T-cell (primary cell): ENCODE measurements at places on chromosomes 1 and 21.
A peak's percentile ranks its signal among the peaks of the same experiment; 100 is the strongest.

DNA sequence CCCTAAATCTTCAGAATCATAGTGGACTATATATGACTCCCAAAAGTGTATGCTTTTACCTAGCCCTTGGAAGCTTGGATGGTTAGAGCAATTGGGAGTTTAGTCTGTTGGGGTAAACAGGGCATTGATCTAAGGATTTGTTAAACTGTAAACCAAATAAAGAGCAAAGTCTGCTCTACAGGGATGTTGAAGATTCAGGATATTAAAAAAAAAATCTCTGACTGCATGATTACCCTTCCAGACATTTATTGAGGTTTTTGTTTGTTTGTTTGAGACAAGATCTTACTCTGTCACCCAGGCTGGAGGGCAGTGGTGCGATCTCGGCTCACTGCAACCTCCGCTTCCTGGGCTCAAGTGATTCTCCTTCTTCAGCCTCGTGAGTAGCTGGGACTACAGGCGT, 31.6 kb downstream of the PBX1 start:
- no peak for DNase-seq
- H3K27me3 ChIP-seq, result no peaks in the 10 kb centered on the region
- H3K4me3 ChIP-seq, result no peak overlapping the region
- H3K36me3 ChIP-seq, result no peaks in the 10 kb centered on the region

GRCh38 chr1:169427081-169427641, at the start of gene CCDC181:
Gene CCDC181, minus strand, starts transcription at chr1:169427474. Its CDS starts 2,547 bp downstream, at chr1:169424927.
- H3K4me1 ChIP-seq, result peaks cover 6% of the 10 kb centered on the region
- H3K36me3 ChIP-seq, result no peaks in the 10 kb centered on the region
- no peak within 1 kb of the TSS for H3K27ac ChIP-seq

DNA sequence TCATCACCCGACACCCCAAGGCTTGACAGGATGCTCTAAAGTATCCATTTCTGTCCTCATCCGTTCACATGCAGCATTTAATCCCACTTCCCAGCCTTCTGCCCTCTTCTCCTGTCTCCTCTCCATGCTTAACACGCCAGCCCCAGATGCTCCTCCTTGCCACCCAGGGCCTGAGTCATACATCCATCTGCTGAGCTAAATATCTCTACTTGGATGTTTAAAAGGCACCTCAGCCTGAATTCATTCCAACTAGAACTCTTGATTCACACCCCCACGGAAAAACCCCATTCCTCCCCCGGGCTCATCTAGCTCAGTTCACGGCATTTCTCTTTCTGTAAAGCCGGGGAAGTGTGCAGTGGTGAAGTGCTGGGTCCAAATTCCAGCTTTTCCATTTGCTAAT, 27.7 kb downstream of the TEX35 start:
- H3K4me1 ChIP-seq, result peaks cover 19% of the 10 kb centered on the region
- no peak overlapping the region for H3K4me3 ChIP-seq
- no peak overlapping the region for H3K27ac ChIP-seq
- no peak for DNase-seq
- no peaks in the 10 kb centered on the region for H3K36me3 ChIP-seq

DNA sequence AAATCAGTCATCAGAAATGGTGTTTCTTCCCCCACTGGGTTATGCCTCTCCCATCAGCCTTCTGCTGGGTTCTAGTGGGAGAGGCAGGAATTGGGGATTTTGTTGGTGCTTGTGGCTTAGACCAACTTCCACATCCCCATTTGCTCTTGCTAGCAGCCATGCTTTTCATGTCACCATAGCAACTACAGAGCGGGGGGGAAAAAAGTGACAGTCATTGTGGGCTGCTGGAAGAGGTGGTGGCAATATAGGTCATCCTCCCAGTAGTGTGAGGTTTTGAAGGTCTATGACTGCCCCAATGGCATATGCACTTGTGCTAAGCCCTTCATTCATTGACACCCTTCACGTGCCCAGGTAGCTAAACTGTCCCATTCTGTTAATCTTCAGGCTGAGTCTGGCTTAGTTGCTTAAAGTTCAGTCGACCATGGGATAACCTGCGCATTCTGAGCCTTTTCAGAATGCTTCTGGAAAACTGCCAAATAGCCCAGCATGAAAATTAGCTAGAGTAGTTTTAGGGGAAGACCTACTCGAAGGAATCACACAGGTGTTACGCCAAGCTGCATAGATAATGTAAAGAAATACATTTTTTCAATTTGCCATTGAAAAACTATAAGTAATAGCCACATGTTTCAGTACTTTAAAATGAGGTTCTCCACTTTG, 53.7 kb upstream of the ZNF326 start:
- no peak overlapping the region for H3K4me3 ChIP-seq
- H3K27ac ChIP-seq, result no peak overlapping the region
- H3K36me3 ChIP-seq, result peaks cover 4% of the 10 kb centered on the region
- no peak for DNase-seq
- no peaks in the 10 kb centered on the region for H3K27me3 ChIP-seq

GRCh38 chr1:25863486-25864262, 4.4 kb upstream of the AUNIP start:
- no peak overlapping the region for H3K27ac ChIP-seq
- H3K4me1 ChIP-seq, result peaks cover 20% of the 10 kb centered on the region
- H3K36me3 ChIP-seq, result no peaks in the 10 kb centered on the region
- no peaks in the 10 kb centered on the region for H3K27me3 ChIP-seq

DNA sequence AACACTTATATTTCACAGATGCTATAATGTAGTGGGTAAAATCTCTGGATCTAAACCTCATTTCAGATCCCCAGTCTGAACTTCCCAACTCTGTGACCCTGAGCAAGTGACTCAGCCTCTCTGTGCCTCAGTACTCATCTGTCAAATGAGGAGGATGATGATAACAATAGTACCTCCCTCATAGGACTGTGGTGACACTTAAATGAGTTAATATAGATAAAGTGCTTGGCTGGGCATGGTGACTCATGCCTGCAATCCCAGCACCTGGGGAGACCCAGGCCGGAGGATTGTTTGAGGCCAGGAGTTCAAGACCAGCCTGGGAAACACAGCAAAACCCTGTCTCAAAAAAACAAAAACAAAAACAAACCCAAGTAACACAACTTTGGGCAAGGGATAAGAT, 4.7 kb upstream of the ECE1 start:
- peak overlapping the region; percentile 76 for H3K4me3 ChIP-seq
- peak overlapping the region; percentile 100 for H3K27ac ChIP-seq
- no peaks in the 10 kb centered on the region for H3K27me3 ChIP-seq
- H3K36me3 ChIP-seq, result peaks cover 4% of the 10 kb centered on the region
- DNase-seq, result no peak

GRCh38 chr1:10622910-10623685, 148.3 kb downstream of the PEX14 start:
- no peaks in the 10 kb centered on the region for H3K27me3 ChIP-seq
- no peaks in the 10 kb centered on the region for H3K4me1 ChIP-seq
- no peak overlapping the region for H3K4me3 ChIP-seq
- H3K36me3 ChIP-seq, result peaks cover 18% of the 10 kb centered on the region
- no peak for DNase-seq
- no peak overlapping the region for H3K27ac ChIP-seq

DNA sequence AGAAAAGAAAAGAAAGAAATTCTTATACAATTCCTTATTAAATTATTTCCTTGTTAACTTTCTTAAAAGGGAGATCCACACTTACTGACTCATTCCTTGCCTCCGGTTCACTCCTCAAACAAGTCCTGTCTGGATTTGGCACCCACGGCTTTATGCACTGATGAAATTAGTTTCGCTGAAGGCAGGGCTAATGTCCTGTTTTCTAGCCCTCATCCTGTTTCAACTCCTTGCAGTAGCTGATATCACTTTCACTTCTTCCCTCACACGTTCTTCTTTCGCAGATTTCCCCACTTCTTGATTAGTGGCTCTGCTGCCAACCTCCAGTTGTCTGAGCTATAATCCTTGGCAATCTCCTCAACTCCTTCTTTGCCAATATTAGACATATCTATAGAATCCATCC, 215.2 kb downstream of the URB2 start:
- peaks cover 4% of the 10 kb centered on the region for H3K27me3 ChIP-seq
- no peak overlapping the region for H3K27ac ChIP-seq
- no peak for DNase-seq

DNA sequence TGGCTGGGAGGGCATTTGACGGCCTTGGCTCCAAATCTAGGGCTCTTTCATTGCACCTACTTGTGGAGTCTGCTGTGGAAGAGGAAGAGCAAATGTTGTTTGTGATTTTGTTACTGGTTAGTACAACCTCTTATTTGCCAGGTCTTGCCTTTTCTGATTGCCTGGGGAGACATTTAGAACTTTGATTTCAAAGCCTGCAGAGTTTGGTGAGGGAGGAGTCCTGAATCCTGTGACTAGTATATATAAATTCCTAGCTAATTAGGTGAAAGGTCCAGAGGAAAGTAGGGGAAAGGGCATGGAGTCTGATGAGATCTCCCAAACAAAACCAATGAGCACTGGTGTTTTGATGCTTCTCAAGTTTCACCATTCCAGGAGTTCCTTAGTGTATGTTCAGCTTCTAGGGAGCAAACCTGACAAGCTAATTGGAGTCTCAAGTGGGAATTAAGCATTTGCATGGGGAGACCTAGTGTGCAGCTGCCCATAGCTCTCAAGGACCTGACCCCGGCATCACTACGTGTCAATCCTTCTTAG, 5.1 kb upstream of the HMGCS2 start:
- DNase-seq, result no peak
- no peaks in the 10 kb centered on the region for H3K4me1 ChIP-seq
- peaks cover 8% of the 10 kb centered on the region for H3K27me3 ChIP-seq
- H3K36me3 ChIP-seq, result no peaks in the 10 kb centered on the region
- no peak overlapping the region for H3K4me3 ChIP-seq

DNA sequence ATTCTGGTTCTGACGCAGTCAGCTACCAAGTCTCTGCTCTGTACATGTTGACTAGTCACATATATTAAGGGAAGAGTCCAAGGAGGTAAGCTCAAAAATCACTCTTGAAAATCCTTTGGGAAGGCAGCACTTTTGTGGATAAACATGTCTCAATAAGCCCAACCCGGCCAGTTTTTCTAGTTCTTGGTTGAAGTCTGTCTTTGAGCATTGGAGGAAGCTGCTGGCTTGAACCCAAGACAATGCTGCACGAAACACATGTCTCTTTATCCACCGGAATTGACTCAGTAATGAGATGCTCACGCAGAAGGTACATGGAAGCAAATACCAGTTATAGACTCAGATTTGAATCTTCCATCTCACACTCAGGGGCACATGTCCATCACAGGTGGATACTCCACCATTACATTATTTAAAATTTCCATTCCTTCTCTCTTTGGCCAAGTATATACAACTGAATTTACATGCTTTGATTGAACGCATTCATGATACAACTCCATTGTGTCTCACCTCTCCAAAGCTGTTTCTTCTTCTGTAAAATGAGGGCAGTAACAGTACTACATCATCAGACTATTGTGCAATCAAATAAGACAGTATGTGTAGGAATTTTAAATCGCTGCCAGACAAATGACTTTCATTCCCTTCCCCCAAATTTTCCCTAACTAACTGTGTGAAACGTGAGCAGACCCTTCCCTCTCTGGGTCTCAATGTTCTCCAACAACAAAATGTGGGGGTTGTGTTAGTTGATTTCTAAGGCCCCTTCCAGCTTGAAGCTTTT, 9.6 kb upstream of the GUCA2A start:
- no peak overlapping the region for H3K4me3 ChIP-seq
- H3K27me3 ChIP-seq, result peaks cover 9% of the 10 kb centered on the region
- DNase-seq, result no peak
- no peak overlapping the region for H3K27ac ChIP-seq

DNA sequence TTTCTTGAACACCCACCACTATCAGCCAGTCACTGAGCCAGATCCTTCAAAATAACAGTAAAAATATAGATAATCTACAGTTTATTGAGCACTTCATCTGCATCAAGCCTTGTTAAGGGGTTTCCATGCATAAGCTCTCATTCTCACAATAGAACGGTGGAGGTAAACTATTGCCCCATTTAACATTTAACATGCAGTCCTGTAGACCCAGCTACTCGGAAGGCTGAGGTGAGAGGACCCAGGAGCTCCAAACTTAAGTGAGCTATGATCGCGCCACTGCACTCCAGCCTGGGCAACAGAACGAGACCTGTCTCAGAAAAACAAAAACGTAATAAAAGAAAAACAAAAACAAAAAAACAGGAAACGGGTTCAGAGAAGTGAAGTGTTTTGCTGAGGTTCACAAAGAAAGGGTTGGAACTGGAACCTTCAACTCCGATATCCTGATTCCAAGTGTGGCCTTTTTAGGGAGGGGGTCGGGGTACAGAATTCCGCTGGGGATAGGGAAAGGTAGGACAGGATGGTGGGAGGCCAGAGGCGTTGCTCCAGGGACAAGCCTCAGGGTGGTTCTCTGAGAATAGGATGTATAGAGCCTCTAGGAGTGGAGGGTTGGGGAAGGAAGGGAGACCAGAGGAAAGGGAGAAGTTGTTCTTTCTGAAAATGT, 11.6 kb upstream of the SESN2 start:
- DNase-seq, result no peak
- H3K4me1 ChIP-seq, result peaks cover 54% of the 10 kb centered on the region

DNA sequence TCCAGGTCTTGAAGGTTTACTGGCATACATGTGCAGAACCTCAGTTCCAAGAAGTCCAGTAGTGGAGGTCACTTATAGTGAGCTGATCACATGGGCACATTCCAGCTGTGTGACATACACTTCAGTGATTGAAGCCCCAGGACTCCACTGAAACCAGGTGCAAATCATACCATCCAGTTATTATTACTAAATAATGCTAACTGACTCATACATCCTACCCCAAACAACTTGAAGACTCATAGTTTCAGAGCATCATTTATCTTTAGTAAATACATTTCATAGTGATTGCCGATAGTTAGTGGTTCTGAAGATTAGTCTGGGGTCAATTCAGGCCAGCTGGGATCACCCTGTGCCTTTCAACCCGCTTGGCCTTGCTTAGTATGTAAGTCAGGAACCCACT, 137.9 kb upstream of the UBE2U start:
- H3K27me3 ChIP-seq, result no peaks in the 10 kb centered on the region
- H3K4me1 ChIP-seq, result peaks cover 58% of the 10 kb centered on the region
- no peak overlapping the region for H3K4me3 ChIP-seq
- no peak overlapping the region for H3K27ac ChIP-seq
- H3K36me3 ChIP-seq, result no peaks in the 10 kb centered on the region

DNA sequence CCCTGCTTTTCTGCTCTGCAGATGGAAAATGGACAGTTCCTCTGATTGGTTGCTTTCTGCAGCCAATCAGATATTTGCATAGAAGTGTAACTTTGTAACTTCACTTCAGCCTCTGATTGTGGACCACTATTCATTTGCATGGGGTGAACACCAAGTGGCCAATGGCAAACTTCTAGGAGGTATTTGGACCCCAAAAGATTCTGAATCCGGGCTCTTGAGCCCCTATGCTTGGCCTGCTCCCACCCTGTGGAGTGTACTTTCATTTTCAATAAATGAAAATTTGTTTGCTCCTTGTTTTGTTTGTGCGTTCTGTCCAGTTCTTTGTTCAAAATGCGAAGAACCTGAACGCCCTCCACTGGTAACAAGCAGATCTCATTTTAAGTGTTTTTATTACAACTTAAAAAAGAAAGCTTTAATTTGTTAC, 6.4 kb upstream of the GSTM4 start:
- H3K27ac ChIP-seq, result no peak overlapping the region
- H3K27me3 ChIP-seq, result no peaks in the 10 kb centered on the region
- H3K4me1 ChIP-seq, result no peaks in the 10 kb centered on the region
- no peaks in the 10 kb centered on the region for H3K36me3 ChIP-seq
- H3K4me3 ChIP-seq, result no peak overlapping the region

GRCh38 chr1:209063767-209064659, 519.5 kb upstream of the CAMK1G start:
- H3K27ac ChIP-seq, result no peak overlapping the region
- no peak overlapping the region for H3K4me3 ChIP-seq
- H3K36me3 ChIP-seq, result no peaks in the 10 kb centered on the region
- no peaks in the 10 kb centered on the region for H3K27me3 ChIP-seq
- H3K4me1 ChIP-seq, result no peaks in the 10 kb centered on the region
- DNase-seq, result no peak
